ENCODE measurements at places on chromosomes 5 and 9.

GRCh38 chr9:133161547-133161950, 2.2 kb downstream of the GBGT1 start:
- no peak for DNase-seq

GRCh38 chr5:6556089-6556801, 76.6 kb downstream of the NSUN2 start:
- no peak for DNase-seq

GRCh38 chr5:6554812-6555211, 78.0 kb downstream of the NSUN2 start:
- DNase-seq: no peak

GRCh38 chr9:95506428-95506677, 10.4 kb downstream of the PTCH1 start:
- DNase-seq: no peak

DNA sequence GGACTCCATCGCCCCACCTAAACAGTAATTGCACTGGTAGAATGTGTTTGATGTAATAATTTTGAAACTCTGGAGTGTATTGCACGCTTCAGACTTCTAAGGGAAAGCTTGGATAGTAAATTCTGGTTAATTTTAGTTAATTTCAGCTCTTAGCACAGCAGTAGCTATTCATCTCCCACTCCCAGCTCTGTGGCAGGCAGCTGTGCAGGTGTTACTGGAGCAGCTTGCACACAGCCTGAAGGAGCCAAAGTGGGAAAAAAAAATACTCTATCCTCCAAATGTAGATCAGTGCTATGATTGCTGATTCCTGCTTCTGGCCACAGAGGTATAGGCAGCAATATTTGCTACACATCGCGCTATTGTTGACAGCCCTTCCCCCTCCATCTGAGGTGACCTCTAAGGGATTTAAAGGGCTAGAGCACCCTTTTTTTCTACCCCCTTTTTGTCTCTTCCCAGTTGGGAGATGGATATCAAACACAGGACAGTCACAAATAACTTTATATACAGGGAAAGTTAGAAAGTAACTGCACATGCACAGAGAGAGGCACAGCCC, 97.4 kb downstream of the KCTD16 start:
- no peak for DNase-seq

DNA sequence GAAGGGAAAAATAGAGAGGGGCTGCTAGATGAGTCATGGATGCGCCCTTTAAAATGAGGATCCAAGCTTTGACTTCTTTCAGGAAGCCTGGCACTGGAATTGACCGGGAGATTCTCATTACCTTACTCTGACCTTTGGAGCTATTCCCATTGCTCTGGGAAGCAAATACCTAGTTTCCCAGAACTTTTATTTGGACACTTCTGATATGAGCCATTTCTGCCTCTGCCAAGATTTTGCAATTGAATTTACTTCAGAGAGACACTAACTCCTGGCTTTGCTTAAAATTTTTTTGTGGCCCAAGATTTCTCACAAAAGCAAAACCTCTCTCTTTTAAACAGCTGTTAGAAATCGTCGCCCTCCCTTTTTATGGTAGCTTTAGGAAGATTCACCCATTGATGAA, 15.7 kb upstream of the AGXT2 start:
- no peak for DNase-seq

DNA sequence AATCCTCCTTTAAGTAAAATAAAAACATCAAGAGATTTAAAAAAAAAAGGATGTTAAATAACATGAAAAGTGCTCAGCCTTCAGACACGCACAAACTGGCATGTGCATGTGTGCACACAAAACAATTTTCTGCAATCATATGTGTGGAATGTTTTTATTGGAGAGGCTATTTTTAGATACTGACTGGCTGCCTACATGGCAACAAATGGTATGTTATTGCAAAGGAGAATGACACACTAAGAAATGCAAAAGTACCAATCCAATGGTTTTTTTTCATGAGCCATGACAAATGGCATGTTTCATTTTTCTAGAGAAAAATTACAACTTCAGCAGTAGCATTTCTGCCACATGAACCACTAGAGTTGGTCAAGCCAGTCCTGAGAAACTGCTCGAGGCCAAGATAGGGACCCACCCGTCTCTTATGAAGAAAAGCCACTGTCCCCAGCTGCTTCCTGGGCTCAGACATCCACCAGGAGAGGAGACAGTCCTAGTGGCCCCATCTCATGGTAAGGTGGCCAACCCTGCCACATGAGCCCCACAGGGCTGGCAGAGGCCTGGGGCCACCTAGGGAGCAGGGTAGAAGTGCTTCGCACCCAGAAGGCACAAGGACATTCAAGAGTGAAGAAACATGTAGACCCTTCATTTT, 116.4 kb downstream of the MYO10 start:
- no peak for DNase-seq

- DNase-seq: no peak
These were observed 98.6 kb downstream of the TMEM215 start for GRCh38 chr9:32881948-32882347.

DNA sequence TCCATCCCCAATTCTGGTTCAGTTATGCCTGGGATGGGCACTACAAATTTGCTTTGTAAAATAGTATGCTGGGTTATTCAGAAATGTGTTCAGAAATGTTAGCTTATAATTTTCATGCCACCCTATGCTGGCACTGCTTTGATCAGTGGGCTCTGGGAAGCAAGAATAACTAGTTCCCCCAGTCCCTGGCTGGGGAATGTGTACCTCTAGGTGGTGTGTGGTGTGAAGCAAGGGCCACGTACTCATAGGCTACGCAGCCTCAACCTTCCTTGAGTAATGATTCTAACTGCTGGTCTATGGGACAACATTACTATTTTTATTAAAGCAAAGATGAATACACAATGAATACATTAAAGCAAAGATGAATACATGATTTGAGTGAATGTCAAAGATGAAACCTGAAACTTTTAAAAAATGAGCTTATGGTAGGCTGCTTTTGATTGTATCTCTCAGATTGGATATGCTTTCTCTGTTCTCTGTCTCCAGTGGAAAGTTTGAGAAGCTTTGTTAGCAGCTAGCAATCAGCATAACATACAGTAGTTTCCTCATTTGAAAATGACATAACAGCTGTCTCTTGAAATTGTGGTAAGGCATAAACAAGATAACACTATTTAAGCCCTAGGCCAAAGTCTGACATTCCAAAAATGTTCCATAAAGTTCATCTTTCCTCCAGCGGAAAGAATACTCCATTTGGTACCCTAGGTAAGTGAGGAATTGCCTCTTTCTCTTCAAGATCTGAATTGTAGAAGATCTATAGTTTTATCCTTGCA, 174.7 kb upstream of the NFIB start:
- no peak for DNase-seq

- no peak for DNase-seq
These were observed 95.9 kb downstream of the UGCG start for GRCh38 chr9:111992523-111992922.

- DNase-seq: no peak
These were observed 201.0 kb downstream of the MAPKAP1 start for GRCh38 chr9:125505988-125506438.

DNA sequence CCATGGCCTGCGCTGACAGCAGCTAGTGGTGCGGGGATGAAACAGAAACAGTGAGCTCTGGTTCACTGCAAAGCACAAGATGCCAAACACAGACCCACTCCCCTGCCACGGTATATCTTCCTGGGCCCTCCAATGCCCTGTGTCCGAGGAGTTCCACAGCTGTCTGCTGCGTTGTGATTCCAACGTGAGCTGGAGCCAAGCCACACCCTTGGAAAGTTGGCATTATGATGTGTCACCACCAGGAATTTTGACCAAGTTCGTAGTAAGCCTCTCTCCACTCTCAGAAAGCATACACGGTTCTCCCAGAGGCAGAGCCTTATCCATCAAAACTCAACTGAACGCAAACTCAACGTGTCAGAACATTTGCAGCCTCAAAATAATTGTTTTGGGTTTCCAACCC, 55.6 kb downstream of the MACROH2A1 start:
- DNase-seq: no peak

DNA sequence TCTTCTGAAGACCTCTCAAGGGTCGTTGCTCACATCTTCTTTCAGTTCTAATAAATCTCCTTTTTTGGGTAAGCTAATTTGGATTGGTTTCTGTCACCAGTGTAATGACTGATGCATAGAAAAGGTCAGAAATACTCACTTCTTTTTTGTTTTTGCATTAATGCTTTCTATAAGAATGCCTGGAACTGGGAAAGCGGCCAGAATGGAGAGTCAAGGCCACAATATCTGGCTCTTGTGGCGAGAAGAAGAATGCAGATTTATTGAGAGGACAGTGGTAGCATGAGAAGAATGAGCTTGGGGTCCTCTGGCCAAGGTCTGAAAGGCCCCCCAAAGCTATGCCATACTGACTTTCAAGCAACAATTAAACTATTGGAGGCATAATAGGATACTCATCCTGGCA, 88.0 kb upstream of the SLC12A2 start:
- no peak for DNase-seq

- no peak for DNase-seq
These were observed 345.7 kb downstream of the TLE4 start for GRCh38 chr9:79917421-79917820.

GRCh38 chr5:133924221-133924920, 44.1 kb downstream of the C5orf15 start:
- no peak for DNase-seq

- no peak for DNase-seq
These were observed 352.7 kb upstream of the GRAMD2B start for GRCh38 chr5:126070481-126070880.
